ENCODE measurements at places on chromosomes 5 and 9.

GRCh38 chr5:175749591-175749990 is 91.7 kb downstream of the HRH2 start:
- DNase-seq = no peak

- DNase-seq = no peak
Measured at GRCh38 chr5:139210585-139210984, 12.4 kb upstream of the SIL1 start.

DNA sequence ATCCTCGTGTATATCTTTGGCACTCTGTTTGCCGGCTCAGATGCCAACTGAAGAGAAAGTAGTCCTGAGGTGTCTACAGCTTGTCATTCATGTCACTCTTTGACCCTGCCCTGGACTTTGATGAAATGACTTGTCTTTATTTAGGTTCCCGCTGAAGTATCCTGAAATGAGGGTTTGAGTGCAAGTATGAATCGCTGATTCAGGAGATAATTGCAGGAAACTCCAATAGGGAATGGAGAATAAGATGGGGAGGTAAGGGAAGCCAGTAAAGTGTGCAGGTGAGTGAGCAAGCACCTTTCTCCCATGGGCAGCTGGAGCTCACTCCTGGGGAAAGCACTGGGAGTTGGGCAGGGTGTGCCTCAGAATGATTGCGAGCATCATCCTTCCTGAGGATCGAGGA is 50.3 kb upstream of the ZFR start:
- DNase-seq = no peak

DNA sequence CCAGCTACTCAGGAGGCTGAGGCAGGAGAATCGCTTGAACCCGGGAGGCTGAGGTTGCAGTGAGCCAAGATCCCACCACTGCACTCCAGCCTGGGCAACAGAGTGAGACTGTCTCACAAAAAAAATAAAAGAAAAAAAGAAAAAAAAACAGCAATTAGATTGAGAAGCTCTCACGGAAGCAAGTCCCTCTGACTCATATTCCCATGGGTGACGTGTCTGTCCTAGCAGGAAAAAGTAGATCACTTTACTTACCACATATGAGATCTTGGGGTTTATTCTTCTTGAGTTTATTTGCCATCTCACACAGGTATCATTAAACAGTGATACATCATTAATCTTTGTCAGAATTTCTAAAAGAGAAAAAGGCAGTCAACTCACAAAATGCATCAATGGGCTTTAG is 62.6 kb downstream of the SUSD1 start:
- DNase-seq = no peak

- DNase-seq = no peak
Measured at GRCh38 chr9:99103054-99103895, 1.6 kb upstream of the TGFBR1 start.

DNA sequence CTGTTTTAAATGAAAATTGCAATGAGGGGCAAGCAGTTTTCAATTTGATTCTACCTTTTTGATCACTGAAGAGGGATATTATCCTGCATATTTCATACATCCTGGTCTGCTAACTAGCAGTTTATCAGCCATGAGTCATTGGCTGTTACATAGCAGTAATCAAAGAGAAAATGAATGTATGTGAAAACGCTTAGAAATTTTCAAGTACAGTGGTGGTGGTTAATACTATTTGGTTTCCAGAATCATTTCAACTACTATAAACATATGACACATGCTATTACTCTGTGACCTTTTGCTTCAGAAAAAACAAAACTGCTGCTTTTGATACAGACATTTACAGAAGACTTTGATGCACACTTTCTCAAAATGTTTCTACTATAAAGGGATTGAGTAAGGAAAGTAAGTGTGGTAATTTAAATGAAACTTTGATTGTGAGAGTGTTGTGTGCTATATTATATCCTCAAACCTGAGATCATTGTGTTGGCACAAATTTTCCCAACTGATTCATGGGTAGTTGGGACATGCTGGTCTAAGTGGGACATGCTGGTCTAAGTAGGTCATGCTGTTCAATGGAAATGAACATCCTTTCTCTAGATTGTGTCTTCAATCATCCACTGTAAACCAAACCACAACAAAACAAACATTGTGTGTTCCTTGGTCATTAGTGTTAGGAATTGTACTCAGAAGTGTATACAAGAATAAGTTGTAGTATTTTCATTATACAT is 5.1 kb downstream of the RNF14 start:
- no peak for DNase-seq

- DNase-seq = no peak
Measured at GRCh38 chr5:83632874-83633273, 87.8 kb downstream of the HAPLN1 start.

DNA sequence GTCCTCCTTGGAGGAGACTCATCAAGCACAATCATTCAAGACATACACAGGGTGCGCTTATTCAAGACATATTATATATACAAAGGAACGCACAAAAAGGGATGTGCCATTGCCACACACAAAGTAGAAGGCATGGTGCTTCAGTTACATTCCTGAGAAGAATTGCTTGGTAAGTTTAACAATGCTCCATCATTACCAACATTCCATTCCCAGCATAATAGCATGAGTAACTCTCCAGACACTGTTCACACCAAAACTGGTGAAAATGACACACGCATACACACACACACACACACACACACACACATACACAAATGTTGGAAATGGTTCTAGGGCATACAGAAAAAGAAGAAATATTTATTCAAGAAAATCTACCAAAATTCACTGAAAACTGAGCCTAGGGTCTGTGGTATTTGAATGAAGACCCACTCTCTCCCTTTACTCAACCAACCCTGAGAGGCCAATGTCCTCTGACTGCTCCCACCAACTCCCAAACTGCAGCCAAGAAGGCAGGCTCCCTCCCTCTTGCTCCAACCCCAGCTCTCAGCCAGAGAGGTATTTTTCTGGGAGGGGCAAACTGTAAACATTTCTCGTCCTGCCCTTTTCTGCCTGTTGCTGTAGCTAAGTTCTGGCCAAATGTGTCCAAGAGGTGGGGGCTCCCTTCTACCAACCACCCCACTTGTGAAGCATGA is 19.9 kb downstream of the UGT3A1 start:
- DNase-seq = no peak

DNA sequence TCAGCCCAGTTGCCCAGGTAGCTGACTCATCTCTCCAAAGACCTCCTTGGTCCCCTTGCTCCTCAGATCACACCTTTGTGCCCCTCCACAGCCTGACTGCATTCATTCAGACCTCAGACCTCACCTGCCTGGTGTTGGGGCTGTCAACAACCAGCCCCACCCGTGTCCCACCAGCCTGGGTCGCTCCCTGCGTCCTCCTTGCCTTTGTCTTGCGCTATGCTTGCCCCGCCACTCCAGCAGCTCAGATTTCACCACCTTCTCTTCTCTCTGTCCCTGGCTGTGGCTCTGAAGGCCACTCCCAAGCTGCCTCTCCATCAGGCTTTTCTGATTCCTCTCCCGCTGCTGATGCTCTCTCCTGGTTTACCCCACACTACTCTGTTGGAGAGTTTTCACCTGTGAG is 103.5 kb downstream of the MVB12B start:
- no peak for DNase-seq

GRCh38 chr5:135007305-135007704 is 26.7 kb downstream of the PITX1 start:
- peak; percentile 31 for DNase-seq

DNA sequence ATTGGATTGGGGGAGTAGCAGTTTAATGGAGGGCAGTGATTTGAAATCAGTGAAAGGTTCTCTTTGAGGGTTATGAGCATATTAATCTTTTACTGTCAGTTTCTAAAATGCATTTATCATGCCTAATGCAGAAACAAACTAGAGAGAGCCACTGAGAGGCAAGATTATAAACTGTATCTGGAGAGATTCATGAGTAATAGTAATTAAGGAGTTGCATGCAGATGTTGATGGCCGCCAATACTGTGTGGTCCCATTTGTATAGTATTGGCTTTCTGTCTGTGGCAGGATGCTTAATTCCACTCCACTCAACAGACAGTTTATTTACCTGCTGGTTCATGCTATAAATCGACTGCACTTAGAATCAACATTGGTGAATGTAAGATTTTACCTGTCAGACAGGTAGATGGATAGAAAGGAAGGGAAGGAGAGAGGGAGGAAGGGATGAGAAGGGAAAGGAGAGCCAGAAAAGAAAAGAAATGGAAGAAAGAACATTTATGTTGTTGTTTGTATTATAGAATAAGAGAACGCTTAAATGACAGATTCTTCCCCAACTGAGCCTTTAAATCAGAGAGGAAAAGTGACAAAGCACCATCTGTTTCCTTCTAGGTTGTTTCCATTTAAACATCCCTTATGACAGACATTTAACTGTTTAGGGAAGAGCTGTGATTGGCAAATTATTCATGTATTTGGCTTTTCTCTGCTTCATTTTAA is 146.5 kb downstream of the PAM start:
- no peak for DNase-seq
